Right hindlimb (tissue), 1 donor: ENCODE measurements at places on chromosomes 12 and 14.
A peak's percentile ranks its signal among the peaks of the same experiment; 100 is the strongest.

DNA sequence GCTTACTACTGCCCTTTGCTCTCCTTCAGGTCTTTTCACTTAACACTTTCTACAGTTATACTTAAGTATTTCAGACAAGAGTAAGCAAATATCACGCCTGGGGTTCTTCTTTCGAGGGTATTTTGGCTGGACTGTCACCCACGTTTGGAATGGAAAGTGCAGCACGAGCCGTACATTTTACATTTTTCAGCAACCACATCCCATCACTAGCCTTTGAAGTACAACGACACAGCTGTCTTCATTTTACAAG lies 349 bp upstream of the FAM177A1 start:
- no peak for DNase-seq

DNA sequence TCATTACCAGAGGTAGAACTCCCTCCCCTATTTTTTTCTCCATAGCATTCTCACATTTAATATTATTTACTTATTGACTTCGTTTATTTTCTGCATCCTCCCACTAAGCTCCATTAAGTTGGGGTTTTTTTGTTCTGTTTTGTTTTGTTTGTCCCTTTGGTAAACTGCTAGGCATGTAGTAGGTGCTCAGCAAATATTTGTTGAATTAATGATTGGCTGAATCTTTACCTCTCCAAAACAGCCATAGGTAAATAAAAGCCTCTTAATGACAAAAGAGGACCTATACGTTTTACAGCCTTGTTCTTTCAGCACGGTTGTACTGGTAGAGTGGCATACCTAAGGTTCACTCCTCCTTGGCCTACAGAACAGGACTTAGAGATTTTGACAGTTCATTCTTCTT lies 52.0 kb downstream of the PRORP start:
- no peak for DNase-seq

DNA sequence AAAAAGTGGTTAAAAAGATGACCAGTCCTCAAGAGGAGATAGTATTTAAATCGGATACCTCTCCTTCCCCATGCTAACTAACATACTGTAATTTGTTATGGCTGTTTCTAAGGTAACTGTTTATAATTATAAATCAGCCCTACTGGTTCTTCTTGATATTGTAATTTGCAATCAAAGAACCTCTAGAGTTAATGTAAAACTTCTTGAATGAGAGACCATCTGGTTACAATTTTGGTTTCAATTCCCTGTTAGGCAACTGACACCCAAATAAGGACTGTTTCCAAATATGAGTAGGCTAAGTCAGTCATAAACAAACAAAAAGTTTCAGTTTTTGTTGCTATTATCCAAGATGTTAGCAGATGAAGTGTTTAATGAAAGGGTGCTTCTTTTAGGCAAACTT lies 120.2 kb upstream of the DNM1L start:
- DNase-seq: no peak

GRCh38 chr14:92928258-92928629 lies 5.3 kb downstream of the CHGA start:
- DNase-seq: no peak

GRCh38 chr12:40688085-40688725 lies 4.0 kb upstream of the CNTN1 start:
- no peak for DNase-seq

- no peak for DNase-seq
These were observed 424 bp downstream of the IGF1 start for GRCh38 chr12:102479939-102480338.

GRCh38 chr14:44369401-44370123 lies 137.5 kb downstream of the FSCB start:
- DNase-seq: no peak

DNA sequence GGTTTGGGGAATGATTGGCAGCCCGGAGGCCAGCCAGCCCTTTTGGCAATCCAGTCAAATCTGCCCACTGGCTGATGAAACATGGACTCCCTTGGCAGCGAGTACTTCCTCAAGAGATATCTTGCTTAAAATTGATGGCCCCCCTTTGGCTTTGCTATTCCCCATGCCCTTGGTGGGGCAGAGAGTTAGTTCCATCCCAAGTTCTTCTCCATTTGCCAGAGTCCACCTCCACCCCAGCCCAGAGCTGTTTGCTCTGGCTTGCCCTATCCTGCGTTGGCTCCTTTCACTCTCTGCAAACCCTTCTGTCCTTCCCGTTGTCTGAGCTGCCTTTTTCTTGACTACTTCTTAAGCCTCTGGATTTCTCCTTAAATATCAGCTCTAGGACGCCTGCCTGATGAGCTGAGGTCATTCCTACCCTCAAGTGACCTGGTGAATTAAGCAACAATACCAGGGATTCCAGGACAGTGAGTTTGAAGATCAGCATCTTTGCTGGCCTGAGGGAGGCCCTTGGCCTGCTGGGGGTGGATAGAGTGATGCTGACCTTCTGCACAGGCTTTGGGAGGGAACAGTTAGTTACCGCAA lies 212.0 kb downstream of the CACNA1C start:
- DNase-seq: peak; percentile 36

- DNase-seq: no peak
These were observed 345.0 kb downstream of the CCDC91 start for GRCh38 chr12:28535216-28535615.

DNA sequence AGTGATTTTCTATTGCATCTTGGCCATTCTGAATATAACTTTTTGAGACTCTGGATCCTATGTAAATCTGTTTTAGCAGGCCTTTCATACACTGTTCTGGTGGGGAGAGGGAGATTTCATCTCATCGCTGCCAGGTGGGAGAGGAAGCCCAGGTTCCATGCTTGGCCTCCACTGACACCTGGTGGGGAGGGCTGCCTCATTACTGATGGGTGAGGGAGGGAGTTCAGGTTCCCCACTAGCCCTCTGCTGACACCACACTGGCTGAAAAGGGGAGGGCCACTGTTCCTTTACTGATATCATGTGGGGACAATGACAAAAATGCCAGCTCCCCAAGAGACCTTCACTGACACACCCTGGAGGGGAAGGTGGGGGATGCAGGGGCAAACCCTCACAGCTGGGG lies 2.4 kb upstream of the GALNT8 start:
- no peak for DNase-seq

DNA sequence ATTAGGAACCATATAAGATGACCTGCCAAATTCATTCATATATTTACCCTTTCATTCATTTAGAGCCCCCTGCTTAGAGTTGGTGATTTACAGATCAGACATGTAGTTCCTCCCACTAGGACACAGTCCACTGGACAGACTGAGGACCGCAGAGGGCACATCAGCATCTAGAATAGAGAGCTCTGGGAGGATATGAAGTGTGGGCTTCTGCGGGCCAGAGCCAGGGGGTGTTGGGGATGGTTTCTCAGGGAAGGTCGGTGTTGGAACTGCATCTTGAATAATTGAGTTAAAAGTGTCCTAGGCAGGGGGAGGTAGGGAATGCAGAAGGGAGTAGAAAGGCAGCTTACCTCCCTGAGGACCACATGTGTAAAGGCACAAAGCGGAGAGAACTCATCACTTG lies 42.9 kb downstream of the KLC1 start:
- no peak for DNase-seq

GRCh38 chr12:12376646-12377448 lies 20.0 kb downstream of the BORCS5 start:
- no peak for DNase-seq

- DNase-seq: no peak
These were observed 1139.1 kb upstream of the TMEM132C start for GRCh38 chr12:127127897-127128296.

DNA sequence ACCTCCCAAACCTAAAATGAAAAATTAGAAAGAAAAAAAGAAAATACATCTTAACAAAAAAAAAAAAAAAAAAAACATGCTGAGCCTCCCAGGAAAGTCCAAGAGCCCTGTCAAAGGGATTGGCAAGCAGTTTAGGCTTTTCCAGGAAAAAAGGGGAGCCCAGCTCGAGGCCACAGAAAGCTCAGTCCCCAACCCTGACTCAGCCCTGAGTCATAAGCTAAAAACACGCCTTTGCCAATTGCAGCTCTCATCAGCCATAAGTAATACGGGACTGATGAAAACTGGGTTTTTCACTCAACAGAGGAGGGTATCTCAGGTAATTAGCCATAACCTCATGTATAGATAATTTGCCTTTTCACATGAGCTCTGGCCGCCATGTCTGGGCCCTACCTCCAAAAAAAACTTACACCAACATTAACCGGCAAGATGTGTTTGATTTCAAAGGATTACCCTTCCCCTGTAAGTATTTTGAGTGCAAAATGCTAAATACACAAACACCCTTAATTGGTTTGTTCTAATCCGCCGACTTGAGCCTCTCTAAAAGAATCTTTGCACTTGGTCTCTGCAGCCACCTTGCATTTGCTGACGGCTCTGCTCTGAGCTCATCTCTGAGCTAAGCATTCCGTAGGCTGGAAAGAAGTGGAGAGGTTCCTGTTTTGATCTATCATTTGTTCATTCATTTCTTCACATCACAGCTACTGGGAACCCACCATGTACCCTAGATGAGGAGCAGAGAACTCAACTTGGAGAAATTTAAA lies 319.2 kb downstream of the BCL11B start:
- no peak for DNase-seq

GRCh38 chr12:51836041-51836826 lies 12.3 kb downstream of the FIGNL2 start:
- no peak for DNase-seq

DNA sequence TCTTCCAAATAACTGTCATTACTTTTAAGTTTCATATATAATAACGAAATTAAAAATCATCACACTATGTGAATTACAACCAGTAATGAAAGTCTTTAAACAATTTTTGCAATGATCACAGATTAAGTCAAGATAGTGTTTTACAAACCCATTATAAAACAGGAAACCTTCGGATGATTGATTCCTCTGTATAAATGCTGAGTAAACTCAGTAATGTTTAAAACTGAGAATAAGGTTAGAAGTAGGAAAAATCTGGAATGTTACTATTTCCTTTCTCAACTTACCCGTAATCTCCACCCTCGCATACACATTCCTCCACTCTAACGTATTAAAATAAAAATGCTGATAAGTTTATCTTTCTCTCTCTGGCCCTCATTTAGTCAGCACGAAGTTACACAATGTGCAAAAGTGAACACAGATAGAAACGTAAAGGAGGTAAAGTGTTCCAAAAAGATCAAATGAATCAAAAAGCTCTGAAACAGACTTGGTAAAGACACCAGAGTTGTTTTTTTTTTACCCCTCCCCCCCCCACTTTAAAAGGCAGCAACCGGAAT lies 1.6 kb downstream of the ZFC3H1 start:
- DNase-seq: no peak

DNA sequence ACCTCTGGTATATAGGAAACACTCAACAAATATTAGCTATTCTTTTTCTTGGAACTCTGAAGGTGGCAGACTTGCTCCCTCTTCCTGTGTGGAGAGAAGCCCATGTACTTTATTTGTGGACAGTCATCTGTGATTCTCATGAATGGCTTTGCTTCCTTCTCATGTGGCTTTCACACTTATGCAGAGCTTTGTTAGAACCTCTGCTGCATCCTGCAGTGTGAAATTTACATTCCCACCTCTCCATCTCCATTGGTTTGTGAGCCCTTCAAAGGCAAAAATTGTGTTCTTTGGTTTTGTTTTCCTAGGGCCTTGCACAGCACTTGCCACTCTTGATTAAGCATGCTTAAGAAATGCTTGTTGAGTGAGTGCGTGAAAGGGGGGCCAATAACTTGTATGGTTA lies 51.9 kb downstream of the BICD1 start:
- DNase-seq: no peak

DNA sequence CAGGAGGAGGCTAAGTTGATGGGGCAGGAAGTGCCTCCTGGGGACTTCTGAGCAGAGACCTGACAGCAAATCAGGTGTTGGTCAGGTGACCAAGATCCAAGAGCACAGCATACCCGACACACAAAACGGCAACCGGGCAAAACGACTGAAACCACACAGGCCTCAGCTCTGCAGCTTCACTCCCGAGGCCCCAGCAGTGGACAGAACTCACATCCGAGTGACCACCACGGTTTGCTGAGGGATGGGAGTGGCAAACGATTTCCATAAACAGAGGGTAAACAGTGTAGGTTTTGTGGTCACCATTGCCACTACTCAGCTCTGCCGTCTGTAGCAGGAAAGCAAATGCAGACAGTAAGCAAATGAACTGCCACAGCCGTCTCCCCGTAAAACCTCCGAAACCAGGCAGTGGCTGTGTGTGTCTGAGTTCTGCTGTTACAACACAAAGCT lies 14.4 kb downstream of the CHFR start:
- DNase-seq: no peak

- no peak for DNase-seq
These were observed 79.1 kb upstream of the SSTR1 start for GRCh38 chr14:38128640-38129039.

DNA sequence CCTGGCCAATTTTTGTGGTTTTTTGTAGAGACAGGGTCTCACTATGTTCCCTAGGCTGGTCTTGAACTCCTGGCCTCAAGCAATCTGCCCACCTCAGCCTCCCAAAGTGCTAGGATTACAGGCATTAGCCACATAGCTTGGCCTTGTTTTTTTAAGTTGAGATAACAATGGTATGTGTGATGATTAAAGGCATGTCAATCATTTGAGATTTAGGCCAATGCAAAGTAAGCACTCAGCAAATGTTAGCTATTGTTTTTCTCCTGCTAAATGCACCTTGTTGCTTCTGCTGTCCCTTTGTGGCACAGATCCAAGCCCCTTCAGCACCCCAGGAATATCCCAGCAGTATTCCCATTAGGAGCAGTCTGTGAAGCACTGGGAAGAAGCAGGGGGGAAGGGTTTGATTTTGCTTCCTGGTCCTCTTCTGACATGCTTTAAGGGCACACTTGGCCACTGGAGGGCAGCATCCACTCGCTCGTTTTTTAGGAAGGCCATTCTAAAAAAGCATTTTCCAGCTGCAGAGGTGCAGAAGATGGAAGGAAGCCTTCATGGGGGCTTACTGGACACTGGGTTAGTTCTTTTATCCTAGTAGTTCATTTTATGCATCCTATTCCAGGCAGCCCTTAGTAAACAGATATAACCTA lies 70.2 kb upstream of the ZFP36L1 start:
- DNase-seq: peak; percentile 88

GRCh38 chr14:95156161-95157047 lies 925 bp downstream of the DICER1 start:
- DNase-seq: peak; percentile 52

DNA sequence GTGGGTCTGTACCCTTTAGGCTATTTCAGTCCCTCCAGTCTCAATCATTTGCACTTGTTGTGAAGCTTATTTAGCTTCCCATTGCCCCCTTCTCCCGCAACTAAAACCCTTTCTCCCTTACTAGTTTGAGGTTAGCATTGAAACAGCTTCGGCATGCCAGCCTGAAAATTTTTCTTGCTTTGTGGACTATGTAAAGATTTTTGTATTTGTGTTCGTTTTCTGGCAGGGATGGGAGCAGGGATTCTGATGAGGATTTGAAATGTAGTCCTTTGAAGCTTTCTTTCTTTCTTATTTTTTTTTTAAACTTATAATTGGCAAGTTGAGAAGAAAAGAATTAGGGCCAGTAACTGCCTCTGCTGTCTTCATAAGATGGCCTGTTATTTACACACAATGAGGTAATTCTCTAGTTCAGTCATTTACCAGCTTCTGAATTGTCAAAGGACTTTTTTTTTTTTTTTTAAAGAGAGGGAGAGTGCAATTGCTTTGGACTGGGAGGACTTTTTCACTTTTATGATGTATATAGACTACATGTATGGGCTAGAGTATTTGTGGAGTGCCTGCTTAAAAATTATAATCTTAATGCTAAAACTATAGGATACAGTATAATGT lies 29.0 kb downstream of the PALS1 start:
- no peak for DNase-seq

- no peak for DNase-seq
These were observed 70.6 kb downstream of the PTHLH start for GRCh38 chr12:27901959-27902358.
